Epithelial cell of proximal tubule (primary cell): ENCODE measurements at places on chromosomes 1 and 21.

DNA sequence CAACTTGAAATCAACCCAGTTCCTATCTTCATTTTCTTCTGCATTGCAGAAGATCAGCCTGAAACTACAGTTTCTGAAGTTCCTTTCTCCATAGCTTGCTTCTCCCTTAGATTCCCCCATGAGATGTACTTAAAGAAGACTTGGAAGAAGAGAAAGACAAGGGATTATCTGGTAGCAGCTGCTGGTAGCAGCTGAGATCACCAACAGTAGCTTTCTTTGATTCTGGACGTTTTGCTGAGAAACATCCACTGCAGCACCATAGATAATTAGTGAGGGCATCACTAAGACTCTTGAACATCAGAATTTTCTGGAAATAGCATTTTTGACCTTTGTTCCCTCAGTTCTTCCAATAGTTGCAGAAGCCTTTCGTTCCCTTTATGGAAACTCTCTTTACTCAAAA is 465 bp upstream of the CFHR3 start:
- DNase-seq = no peak

- peak; percentile 52 for DNase-seq
Measured at GRCh38 chr1:224106568-224107281, 7.2 kb upstream of the FBXO28 start.

DNA sequence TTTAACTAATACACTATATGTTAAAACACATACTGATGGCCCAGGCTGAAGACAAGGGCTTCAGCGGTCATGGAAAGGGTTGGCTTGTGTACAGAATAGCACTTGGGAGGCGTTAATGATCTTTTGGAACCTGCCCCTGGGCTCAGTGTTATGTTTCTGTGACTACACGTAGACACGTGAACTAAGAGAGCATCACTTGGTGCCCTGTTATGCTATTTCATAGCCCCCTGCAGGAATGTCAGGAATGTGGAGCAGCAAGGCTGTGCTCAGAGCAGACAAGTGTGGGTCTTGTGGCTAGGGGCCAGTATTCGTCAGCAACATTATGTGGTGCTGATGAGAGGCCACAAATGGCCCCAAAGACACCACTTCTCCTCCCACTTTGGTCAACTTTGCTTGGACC is 132.4 kb downstream of the MAP3K21 start:
- DNase-seq = no peak

DNA sequence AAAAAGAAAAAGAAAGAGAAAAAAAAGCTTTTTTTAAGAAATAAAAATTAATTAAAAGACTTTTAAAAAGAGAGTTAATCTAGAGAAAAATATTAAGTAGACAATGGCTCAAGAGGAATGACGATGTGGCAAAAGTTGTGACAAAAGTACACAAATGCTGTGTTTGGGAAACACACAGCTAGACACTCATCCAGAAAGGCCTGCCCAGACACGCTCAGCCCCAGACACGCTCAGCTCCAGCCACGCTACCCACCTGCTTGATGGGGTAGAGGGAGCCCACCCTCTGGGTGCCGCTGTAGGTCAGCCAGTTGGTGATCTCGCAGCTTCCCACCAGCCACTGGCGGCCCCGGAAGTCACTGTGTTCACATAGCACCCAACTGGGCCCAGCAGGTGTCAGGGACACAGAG is 10.2 kb downstream of the CD52 start:
- no peak for DNase-seq

DNA sequence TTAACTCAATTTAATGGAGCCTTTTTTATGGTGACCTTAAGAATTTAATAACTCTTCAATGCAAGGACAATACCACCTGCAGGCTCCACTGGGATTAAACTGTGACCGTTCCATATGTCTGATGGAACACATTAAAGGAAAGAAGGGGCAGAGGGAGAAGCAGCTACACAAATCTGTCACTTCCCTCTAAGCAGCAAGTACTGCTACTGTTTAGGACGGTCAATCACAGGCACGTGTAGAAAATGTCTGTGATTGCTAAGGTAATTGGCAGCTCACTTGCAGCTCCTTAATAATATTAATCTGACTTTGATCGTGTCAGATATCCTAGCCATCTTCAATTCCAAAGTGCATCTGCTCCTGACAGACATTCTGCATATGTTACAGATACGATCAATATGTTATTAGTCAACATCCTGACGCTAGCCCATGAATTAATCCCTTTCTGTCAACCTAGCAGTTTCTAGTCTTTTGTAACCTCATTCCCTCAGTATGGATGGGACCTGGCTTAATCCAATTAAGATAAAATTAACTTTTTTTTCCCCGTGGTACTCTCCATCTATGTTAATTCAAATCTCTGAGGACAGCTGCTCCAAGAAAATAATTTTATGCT is 1012.4 kb downstream of the AMY1C start:
- no peak for DNase-seq

GRCh38 chr1:242212401-242212800 is 213.5 kb upstream of the MAP1LC3C start:
- no peak for DNase-seq

- no peak for DNase-seq
Measured at GRCh38 chr1:222557574-222557973, 9.7 kb upstream of the HHIPL2 start.

DNA sequence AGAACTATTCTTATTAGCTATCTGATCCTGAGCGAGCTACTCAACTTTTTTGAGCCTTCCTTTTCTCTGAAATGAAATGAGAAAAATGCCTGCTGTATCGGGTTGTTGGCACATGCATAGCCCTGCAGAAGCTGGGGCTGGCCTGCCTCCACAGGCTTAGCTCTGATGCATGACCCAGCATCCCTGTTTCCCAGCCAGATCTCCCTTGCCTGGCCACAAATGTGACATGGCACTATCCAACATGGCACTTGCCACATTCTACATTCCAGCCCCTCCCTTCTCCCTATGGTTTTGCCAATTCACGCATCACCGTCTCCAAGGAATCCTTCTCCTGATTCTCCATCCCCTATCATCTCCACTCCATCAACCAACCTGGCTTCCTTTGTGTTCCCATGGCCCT is 13.8 kb downstream of the RNU5D-1 start:
- DNase-seq = no peak

- DNase-seq = no peak
Measured at GRCh38 chr1:39680751-39681150, 8.8 kb upstream of the NT5C1A start.

- DNase-seq = no peak
Measured at GRCh38 chr21:44294391-44295162, 5.3 kb upstream of the PFKL start.

DNA sequence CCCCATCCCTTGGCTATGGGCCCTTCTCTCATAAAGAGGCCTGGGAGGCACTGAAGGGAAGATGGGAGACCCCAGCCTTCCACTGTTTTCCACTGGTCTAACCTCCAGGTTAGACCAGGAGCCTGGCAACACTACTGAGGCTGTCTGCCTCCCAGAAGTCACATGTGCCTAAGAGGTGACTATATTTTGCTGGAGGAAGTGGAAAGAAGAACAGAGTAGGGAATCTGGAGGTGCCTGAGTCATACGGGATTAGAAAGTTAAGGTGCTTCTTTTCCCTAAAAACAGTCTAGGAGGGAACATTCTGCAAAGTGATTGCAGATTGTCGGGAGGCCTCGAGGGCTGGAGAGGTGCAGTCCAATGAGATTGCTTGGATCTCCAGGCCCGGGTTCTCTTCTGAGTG is 4.6 kb downstream of the NFASC start:
- no peak for DNase-seq

GRCh38 chr1:76868916-76869315 is 1.6 kb downstream of the ST6GALNAC5 start:
- no peak for DNase-seq

DNA sequence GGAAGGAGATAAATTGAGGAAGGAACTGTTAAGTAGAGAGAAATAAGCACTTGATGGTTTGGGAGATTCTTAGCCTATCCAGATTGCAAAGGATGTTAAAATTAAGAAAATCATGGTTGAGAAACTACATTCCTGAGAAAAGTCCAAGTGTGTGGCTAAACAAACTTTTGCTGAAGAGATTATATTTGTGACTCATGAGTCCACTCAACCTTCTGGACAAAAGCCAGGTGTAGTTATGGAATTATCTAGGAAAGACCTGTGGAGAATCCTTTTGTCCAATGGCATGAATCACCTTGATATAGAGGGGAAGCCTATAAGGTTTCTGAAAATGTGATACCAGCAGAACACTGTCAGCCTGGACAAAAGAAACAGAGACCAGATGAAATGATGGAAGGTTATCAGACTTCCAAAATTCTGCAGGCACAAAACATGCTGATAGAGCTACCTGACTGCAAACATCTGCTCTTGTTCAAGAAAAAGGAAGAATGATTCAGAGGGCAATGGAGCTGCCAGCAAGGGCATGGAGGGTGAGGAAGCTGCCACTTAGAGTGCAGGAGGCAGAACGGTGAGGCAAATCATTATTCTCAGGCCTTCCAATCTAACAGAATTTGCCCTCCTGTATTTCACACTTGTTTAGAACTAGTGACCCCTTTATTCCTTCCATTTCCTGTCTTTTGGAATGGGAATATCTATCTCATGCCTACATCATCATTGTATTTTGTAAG is 300.6 kb upstream of the PRMT6 start:
- no peak for DNase-seq

GRCh38 chr1:44103270-44104131 is 15.1 kb upstream of the KLF17 start:
- DNase-seq = no peak

DNA sequence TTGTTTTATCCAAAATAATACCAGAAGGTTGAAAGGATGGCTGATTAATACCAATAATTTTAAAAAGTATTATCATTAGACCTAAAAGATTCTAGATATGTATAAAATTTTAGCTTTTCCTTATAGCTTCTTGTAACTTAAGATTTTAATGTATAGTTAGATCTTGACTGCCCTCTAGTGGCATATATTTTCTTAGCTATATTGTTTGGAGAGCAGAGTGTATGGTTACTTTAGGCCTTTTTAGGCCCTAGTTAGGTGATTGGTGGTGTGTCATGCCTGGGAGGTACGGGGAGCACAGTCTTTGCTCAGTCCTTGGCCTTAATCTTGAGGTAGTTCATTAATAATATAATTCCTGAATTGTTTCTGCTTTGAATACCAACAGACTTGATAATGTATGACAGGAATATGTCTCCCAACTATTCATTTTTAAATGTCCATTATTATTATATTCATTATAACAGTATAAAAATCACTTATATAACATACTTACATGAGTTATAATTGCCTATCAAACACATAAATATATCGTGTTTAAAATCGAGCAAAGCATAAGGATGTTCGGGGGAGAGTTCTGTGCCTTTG is 328.4 kb downstream of the ZP4 start:
- DNase-seq = peak; percentile 22

DNA sequence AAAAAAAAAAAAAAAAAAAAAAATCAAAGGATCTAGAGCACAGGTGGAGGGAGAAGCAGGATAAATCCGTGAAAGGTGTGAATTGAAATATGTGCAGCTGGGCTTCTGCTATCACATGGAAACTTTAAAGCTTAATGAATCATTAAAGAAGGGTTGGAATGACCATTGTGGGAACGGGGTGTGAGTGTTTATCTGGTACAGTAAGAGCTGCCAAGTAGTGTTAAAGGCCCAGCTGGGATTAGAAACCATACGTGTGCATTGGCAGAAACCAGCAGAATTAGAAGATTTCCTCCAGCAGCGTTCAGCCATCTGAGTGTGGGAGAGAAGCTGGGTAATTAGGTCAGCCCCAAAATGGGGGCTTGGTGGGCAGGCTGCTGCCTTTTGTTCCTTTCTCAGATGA is 13.5 kb downstream of the FALEC start:
- DNase-seq = no peak
